ENCODE measurements at places on chromosomes 7 and 10. TPM values are rescaled to one million over a fixed set of nuclear protein-coding genes. Genes with fewer than 3 reads are reported as not detected.

TMEM273 gene
- total RNA-seq: not detected

ADARB2 gene
- not detected for total RNA-seq

ZC3HAV1 gene
- total RNA-seq: 17.5 TPM

SMNDC1 gene
- total RNA-seq: 6.4 TPM

NACAD gene
- 0.47 TPM for total RNA-seq

GCK gene
- total RNA-seq: 1.6 TPM
